AG20443 (cell line): ENCODE measurements at places on chromosomes 1 and 21.

GRCh38 chr1:245475961-245476516, 321.3 kb downstream of the KIF26B start:
- DNase-seq, result no peak

GRCh38 chr1:170214117-170215032, 68.6 kb downstream of the NTMT2 start:
- DNase-seq, result no peak

DNA sequence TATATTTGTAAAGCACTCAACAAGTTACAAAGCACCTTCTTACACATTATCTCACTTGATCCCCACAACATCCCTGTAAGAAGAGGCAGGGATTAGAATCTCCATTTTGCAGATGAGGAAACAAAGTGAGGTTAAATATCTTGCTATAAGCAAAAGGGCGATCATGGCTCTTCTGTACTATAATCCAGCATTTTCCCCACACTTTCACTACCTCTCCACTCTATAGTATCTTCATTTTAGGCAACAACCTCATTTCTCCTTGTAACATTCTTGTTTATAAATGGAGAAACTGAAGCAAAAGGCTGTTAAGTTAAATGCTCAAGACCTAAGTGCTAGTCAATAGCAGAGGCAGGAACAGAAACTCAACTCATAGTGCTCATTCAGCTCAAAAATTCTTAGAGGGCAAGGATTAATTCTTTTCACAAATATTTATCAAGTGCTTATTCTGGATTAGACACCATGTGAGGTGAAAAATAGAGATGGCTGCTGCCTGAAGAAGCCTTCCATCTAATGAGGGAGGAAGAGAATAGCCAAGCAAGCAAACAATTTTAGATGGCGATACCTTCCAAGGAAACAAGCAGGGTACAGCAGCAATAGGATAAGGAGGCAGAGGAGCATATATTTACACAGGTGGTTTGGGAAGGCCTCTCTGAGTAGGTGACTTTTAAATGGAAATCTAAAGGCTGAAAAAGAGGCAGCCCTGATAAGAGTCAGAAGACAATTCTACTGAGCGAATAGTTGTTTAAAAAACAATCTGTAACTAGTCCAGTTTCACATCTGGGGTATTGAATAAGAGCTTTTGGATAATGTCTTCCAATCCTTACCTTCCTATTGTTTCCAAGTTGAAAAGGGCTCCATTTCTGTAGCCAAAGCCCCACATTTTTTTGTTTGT, 3.5 kb downstream of the ERRFI1 start:
- no peak for DNase-seq

GRCh38 chr1:211487672-211488208, 4.2 kb downstream of the RD3 start:
- DNase-seq, result no peak

- no peak for DNase-seq
Measured at GRCh38 chr1:89721351-89721750, 88.4 kb downstream of the LRRC8C start.

DNA sequence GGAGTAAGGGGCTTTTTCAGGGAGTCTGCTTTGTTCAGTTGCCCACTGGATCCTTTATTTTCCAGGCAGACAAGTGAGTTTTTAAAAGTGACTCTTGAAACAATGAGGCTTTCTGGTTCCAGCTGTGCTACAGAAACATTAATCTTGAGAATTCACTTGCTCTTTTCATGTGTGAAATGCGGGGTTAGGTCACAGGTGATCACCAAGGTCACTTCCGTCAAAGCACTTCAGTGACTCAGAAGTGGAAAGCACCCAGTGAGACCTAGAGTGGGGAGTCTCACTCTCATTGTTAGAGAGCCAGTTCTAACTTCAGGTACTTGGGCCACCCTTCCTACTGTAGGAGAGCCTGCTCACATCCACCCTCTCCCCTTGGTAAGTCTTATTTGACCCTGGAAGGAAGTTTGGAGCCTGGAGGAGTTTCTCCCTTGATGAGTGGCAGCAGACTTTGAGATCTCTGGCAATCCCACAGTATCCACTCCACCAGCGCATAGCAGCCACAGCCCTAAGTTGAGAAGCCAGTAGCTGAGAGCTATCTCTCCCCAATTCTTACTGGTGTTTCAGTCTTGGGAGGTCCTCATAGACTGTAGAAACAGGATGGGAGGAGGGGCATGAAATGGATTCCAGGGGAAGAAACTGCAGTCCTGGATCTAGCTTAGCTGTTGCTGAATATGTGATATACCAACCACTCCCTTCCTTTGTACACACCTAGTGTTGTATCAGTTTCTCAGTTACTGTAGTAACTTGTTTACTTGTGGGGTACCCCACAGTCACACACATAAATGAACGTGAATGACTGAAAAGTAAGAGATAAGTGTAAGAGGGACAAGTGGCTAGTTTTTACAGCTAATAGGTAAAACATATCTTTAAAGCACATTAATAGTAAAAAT, 3.1 kb downstream of the TACSTD2 start:
- DNase-seq, result no peak

GRCh38 chr1:196684476-196684875, 32.6 kb downstream of the CFH start:
- DNase-seq, result no peak

DNA sequence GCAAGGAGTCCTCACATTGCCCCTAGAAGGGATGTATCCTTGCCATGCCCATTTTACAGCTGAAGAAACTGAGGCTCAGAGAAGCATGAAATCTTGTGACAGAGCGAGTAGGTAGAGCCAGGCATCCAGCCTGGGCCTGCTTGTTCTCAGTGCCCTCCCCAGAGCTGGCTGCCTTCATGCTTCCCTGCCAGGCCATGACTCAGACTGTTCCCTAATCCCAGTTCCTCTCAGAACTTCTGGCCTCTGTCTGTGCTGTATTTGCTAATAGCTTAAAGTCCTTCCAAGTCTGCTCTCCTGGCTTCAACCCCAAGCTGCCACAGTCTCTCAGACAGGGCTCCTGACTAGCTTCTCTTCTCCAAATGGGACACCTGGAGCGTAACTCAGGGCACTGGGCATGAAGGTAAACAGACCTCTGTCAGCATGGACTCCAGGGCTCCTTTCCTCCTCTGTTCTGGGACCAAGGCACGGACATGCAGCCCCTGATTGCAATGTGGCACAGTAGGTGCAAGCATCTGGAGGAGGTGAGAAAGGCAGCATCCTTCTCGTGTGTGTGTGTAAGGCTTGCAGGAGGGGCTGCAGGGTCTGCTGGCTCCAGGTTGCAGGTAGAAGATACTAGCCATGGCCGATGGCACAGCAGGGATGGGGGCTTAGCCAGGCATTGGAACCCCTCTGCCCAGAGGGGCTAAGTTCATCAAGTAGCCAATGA, 122.7 kb downstream of the HMGB4 start:
- peak; percentile 92 for DNase-seq

GRCh38 chr1:1721201-1721600, 3.0 kb downstream of the CDK11A start:
- no peak for DNase-seq

DNA sequence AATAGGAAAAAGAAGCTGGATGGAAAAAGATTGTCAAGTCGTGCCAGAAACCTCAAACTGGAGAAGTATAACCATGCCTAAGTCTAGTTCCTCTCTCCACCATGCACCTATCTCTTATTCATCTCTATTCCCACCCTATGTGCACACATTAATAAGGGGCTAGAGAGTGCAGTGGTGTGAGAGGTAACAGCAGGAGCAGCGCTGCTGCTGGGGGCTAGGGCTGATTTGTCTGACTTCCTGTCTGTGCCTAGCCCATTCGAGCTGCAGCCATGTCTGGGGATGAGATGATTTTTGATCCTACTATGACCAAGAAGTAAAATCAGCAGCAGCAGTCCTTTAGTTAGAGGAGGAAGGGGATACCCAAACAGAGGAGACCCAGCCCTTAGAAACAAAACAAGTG, 43.0 kb downstream of the TRIM33 start:
- no peak for DNase-seq

GRCh38 chr1:214402613-214403083, 121.7 kb downstream of the SMYD2 start:
- DNase-seq, result no peak

- peak; percentile 20 for DNase-seq
Measured at GRCh38 chr1:185376840-185377635, 60.0 kb upstream of the IVNS1ABP start.

DNA sequence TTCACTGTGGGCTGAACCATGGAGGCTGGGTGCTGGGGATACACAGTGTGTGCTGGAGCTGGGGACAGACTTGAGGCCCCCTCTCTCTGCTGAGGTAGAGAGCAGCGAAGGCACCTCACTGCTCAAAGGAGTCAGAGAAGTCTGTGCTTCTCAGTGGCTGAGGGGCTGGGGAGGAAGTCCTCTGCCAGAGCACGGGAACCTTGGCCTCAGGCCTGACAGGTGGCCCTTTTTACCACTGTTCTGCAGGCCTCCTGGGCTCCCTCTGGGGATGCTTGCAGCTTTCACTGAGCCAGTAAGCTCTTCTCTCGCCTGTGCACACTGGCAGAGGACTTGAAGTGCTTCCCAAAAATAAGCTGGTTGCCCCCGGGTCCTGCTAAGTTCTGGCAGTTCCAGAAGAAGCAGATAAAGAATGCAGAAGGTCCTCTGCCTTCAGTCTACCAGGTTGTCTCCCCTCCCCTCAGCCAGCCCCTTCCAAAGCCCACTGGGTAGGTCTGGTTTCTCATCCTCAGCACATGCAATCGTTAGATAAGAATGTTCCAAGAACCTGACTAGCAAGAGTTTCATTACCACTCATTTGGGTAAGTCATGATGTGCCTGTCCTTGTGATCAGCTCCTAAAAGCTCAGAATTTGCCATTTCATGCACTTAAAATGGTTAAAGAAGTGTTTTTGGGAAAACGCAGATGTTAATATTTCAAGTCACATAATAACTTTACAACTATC, 53.9 kb downstream of the TENT5C start:
- no peak for DNase-seq
